Urinary bladder (tissue), 4 donors: ENCODE measurements at places on chromosomes 1 and 21. TPM values are rescaled to one million over a fixed set of nuclear protein-coding genes. Genes with fewer than 3 reads are reported as not detected.

DNA sequence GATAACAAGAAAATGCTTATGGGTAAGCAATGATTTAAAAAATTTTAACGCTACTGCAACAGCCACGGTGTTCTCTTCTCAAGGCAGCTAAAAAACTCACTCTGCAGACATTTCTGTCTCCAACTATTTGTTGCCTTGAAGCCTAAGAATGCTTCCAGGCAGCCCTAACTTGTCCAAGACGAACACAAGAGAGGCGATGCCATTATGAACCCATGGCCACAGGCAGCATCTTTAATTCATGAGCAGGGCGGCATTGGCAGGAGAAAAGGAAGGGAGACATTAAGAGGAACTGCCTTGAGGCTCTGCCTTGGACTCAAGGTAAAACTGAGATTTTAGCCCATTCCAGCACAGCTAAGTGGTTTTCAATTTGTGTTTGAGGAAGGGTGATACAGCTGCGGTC lies 67.5 kb downstream of the KCND3 start:
- no peak for DNase-seq

- DNase-seq = no peak
Measured at GRCh38 chr1:225685476-225686176, 32.7 kb upstream of the ENAH start.

- no peak for DNase-seq
Measured at GRCh38 chr1:96361271-96361856, 360.2 kb upstream of the PTBP2 start.

DNA sequence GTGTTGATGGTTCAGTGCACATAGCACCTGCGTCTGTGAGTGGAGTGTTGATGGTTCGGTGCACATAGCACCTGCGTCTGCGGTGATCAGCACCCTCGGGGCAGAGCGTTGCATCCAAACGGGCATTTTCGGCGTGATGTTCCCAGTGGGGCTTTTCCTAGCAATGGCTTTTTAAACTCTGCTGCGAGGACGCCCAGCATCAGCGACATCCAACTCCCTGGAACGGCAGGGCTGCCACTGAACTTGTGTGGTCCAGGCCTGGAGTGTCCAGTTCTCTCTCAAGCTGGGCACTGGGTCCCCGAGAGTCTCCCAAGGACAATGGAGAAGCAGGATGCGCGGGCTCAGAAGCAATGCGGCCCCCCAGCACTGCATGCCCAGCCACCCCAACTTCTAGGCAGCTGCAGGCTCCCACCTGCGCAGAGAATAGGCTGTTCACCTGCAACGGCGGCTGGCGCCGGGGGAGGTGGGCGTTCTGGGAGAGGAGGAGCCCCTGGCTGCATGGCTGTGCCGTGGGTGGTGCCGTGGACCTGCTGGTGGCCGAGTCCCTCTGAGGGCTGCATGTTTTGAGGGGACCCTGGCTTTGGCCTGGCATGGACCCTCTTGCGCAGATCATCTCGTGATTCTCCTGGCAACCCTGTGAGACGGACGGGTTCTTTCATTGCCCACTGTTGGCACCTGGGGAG lies 10.1 kb upstream of the C1orf174 start:
- DNase-seq = no peak

The ADAMTS4 gene
- total RNA-seq = 4.4 TPM
